Vagina (tissue), 2 donors: ENCODE measurements at places on chromosomes 3 and 15. TPM values are rescaled to one million over a fixed set of nuclear protein-coding genes. Genes with fewer than 3 reads are reported as not detected.
A peak's percentile ranks its signal among the peaks of the same experiment; 100 is the strongest.

- DNase-seq: no peak
These were observed 236.0 kb upstream of the GOLGA6L4 start for GRCh38 chr15:83999396-84000135.

The A4GNT gene
- total RNA-seq: not detected

GRCh38 chr3:118472586-118472985, 562.1 kb downstream of the IGSF11 start:
- DNase-seq: no peak

DNA sequence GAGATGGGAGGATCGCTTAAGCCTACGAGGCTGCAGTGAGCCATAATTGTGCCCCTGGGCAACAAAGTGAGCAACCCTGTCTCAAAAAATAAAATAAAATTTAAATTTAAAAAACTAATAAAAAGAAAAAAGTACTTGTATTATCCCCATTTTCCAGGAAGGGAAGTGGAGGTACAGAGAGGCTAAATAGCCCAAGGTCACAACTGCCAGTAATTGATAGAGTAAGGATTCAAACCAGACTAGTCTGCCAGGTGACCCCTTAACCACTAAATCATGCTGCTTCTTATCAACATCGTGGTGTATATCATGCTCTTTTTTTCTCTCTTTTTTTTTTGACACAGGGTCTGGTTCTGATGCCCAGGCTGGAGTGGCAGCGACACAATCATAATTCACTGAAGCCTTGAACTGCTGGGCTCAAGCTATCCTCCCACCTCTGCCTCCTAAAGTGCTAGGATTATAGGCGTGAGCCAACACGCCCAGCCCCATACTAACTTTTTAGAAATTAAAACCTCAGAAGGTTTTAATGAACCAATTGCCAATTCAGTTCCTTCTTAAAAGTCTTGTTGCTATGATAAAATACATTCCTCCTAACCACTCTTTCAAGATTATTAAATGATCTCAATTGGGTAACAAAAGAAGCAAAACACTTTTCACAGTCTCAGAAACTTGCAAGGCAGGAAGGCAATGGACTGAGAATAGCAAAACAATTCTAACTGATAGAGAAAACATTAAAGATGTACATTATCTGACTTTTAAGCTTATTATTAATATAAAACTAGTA, 30.5 kb downstream of the HERC1 start:
- DNase-seq: no peak

The ADPRH gene
- total RNA-seq: 2.9 TPM

The INKA1 gene
- 12.5 TPM for total RNA-seq

- no peak for DNase-seq
These were observed 21.2 kb downstream of the IL5RA start for GRCh38 chr3:3089017-3089416.

DNA sequence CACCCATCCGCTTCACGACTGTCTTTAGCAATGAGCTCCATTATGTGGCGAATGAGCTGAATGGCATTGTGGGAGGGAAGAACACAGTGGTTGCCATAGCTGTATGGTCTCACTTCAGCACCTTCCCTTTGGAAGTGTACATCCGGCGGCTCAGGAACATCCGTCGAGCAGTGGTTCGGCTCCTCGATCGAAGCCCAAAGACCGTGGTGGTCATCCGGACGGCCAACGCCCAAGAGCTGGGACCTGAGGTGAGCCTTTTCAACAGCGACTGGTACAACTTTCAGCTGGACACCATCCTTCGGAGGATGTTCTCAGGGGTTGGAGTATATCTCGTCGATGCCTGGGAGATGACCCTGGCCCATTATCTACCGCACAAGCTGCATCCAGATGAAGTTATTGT, 27.8 kb upstream of the NFKBIZ start:
- DNase-seq: no peak

DNA sequence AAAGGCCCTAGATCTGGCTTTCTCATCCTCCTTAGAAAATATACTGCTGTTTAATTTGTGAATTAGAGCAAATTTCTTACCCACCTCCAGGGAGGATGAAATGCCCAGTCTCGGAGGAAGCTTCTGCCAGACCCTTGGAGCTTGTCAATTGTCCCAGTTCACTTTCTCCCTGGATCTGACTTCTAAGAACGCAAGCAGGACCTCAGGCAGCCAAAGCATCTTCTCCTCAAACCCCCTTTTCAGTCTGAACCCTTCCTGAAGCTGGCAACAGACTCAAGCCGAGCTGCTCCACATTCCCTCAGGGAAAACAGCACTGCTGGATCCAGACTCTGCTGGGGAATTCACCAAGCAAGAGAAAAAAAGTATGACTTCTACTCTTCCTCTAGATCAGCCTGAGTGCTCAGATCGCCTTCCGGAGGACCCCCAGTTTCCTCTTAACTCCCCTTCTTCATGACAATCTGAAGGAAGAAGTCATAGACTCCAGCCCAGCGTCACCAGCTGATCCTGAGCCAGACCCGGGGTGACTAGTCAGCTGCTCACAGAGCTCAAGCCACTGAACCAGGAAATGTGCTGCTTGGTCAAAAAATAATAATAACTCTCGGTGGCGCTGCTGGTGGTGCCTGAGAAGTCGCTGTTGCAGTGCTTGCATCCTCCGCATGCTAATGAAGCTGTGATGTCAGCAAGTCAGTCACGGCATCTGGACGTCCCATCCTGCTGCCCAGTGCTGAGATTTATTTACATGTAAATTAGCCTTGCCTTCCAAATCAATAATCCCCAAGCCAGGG, at the start of gene PRICKLE2:
PRICKLE2 (minus strand) TSS at position 641 of the 785 bp plus-strand sequence. CDS start 26,539 bp downstream, outside the sequence.
- DNase-seq: no peak

The CLDN11 gene
- total RNA-seq: 136 TPM

GRCh38 chr3:133408366-133408765, 8.5 kb downstream of the BFSP2 start:
- DNase-seq: no peak

DNA sequence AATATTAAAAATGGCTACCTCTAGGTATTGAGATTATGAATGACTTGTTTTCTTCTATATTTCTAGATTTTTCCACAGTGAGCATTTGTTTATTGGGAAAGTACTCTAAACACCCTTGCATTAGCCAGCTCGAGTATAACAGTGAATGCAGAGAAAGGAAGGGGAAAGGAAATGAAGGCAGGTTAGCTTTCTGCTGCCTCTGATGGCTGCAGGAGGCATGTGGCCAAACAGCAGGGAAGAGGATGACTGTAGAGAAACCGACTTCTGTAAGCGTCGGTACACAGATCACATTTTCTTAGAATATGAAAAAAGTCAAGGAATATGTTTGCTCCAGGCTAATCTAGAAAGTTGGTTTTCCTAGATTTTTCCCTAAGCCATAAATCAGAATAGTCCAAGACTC, 19.8 kb downstream of the GNB5 start:
- no peak for DNase-seq

DNA sequence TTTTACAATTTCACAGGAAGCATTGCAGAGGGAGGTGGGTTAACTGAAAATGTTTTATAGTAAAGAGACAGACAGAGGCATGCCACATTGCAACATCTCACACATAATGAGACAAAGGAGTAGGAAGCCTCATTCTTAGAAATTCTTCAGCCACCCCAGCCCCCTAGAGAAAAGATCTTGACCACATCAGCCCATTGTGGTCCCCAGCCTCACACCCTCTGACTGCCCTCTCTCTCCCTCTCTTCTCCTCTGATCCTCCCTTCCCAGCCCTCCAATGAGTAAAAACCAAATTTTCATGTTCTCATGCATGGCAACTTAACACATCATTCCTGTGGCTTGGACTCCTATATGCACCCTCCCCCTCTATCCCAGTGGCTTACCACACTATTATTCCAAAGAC, 174.1 kb downstream of the UACA start:
- peak; percentile 8 for DNase-seq

GRCh38 chr15:77508541-77509243, 88.0 kb downstream of the HMG20A start:
- no peak for DNase-seq

DNA sequence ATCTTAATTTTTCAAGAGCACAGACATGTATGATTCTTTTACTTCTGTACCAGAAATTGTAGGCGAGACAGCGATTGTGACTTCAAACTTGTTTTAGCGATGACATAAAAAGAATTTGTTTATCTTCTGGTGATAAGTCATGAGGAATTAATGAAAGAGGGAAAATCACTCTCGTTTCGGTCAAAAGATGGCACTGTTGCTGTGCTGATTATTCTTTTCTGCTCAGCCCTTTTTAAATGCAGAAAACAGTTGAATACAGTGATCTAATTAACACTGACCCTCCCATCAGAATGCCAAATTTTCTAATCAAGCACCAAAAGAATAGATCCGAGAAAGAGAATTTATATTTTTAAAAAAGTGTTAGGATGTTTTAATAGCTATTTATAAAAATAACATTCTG, 52.6 kb downstream of the NSUN3 start:
- DNase-seq: no peak

DNA sequence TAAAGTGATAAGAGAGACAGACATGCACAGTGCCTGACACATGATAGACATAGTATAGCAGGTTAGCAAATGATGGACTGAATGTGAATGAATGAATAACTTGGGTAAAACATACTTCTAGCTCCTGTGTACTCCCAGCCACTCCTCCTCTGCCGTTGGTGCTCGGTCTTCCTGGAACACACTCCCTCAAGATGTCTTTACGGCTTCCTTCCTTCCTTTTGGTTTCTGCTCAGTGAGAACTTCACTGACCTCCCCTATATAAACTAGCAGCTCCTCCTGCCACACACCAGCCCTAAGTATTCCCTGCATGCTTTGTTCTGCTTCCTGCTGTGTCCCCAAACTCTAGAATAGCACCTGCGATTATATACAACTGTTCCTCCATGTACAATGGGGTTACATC, 50.2 kb downstream of the RAD54L2 start:
- DNase-seq: no peak

DNA sequence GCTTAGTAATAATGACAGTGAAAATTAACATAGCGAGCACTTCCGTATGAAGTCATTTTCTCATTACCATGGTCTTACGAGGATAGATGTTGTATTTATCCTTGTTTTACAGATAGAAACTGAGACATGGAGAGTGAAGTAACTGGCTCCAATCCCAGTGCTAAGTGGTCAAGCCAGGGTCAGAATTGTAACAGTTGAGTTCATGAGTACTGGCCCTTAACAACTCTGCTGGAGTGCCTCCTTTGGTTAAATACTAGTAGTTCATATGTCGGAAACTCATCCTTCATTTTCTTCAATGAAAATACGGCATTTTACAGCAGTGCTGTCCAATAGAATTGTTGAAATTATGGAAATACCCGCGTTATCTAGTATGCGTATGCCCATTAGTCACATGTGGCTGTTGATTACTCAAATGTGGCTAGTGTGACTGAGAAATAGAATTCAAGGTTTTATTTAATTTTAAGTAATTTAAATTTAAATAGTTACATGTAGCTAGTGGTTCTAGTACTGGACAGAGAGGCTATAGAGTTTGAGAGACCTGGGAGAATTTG, 32.5 kb downstream of the FNDC3B start:
- DNase-seq: no peak

The CLDN18 gene
- total RNA-seq: not detected

GRCh38 chr15:42129364-42129763, 27.1 kb downstream of the PLA2G4F start:
- DNase-seq: no peak

The GCHFR gene
- total RNA-seq: 69.7 TPM

- no peak for DNase-seq
These were observed 1033.3 kb downstream of the IGSF11 start for GRCh38 chr3:118001380-118001779.

GRCh38 chr3:54773271-54773670, 154.6 kb downstream of the LRTM1 start:
- no peak for DNase-seq

The CCR9 gene
- not detected for total RNA-seq

The TMEM62 gene
- 86.9 TPM for total RNA-seq

DNA sequence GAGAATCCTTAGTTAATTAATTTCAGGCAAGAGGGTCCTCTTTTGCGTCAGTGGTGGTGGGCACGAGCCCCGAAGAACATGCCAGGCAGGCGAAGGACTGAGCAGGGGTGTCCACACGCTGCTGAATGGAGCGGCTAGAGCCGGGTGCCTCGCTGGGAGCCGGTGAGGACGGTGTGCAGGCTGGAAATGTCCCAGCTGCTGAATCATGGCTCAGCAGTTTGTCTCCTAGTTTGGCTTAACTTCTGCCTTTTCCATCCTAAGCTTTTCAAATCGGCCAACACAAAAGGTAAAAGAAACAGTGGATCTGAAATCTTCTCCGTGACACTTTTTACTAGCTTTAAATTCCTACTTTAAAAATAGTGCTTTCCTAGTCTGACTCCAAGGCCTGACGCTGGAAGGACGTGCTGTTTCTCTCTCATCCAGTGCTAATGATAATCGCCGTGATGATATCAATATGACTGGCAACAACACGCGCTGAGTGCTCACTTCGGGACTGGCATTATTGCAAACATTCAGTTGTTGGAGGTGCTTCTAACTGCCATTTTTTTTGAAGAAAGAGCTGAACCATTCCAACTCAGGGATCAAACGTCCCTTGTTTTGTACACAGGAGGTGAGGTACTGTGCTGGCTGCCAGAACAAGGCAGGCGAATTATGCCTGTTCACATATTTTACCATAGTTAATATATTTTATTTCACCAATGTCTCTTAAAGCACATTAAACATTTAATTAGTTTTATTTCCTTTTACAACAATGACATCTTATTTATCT, 19.8 kb downstream of the PCSK6 start:
- no peak for DNase-seq

DNA sequence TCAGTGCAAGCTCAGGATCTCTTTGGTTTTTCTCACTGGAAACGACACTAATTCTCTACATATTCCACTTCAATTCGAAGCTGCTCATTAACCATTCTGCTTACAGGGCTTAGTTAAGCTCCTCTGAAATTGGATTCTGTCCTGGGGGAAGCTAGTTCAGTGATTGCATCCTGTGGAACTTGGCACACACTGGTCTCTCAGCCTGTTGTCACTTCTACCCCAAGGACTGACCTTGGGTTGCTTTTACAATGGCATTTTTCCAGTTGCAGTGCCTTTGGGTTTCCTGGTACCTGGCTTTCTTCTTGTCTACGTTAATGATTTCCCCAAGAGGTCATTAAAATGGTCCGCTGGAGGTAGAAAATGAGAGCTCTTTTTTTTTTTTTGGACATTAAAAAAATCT, 33.3 kb upstream of the GABRB3 start:
- DNase-seq: no peak
